RKO (cell line): ENCODE measurements at places on chromosomes 3 and 15.
A peak's percentile ranks its signal among the peaks of the same experiment; 100 is the strongest.

- no peak for DNase-seq
These were observed 94.3 kb downstream of the SQOR start for GRCh38 chr15:45729141-45729540.

DNA sequence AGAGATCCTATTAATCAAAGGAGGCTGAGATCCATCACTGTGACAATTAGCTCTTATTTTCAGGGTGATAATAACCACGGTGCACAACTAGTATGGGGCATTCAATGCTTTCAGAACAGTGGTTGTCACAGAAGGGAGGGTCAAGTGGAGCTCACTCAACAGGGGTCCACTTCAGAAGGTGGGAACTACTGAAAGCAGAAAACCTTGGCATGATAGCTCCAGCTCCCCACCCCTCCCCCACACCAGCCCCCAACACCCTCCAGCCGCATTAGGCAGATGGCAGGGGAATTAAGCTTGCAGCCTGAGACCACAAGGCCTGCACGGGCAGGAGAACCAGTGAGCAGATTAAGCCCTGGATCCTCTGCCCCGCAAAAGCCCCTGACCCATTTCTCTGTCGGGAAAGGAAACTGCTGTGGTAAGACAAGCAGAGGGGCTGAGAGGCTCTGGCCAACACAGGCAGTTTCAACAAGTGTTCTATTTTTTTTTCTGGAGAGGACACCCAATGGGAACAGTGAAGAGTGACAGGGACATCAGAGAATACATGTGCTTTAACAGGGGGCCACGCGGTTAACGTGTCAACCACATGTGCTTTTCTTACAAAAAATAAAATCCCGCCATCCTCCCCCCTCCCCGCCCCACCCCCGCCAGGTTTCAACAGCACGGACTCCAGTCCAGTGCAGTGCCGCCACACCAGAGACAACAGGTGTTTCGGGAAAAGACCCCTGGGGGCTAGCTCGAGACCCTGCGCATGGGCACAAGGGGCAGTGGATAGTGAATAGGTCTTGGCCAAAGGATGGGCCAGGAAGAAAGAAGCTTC is 997 bp downstream of the FYCO1 start:
- DNase-seq = peak; percentile 51

DNA sequence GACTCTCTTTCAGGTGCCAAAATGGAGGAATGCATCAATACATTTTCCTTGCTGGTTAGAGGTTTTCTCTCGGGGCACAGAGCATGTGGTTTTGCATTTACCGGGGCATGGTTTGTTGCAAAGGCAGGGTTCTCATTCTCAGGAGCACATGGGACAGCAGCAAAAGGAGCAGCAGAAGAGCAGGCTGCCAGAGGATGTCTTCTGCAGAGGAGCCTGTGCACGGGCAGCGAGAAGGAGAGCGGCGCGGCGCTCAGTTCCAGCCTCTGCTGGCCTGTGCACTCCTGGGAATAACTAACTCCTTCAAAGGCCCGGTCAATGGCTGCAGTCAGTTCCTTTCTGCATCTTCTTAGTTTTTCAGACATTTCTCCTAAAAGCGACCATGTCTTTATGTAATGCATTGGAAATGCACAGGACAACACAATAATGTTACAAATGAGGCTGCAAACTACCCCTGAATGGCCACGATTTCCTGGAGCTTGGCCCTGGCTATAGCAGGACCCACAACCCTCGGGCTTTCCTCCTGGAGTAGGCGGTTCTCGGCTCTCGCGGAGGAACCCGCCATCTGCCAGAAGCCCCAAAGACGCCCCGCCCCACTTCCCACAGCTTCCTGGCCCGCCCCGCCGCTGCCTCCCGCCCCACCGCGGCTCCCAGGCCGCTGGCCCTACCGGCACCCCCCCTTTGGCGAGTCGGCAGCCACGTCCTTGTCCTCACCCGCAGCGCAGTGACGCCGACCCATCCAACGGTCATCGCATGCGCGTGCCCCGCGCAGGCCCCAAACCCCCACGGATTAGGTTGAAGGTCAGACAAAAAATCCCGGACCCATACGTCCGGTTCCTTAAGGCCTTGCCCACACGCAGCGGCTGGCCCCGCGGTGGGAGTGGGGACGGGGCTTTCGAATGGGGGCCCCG is at the start of gene C3orf62:
C3orf62 (minus strand) TSS at position 758 of the 908 bp plus-strand sequence; CDS start at position 398, 360 bp downstream.
- DNase-seq = no peak

DNA sequence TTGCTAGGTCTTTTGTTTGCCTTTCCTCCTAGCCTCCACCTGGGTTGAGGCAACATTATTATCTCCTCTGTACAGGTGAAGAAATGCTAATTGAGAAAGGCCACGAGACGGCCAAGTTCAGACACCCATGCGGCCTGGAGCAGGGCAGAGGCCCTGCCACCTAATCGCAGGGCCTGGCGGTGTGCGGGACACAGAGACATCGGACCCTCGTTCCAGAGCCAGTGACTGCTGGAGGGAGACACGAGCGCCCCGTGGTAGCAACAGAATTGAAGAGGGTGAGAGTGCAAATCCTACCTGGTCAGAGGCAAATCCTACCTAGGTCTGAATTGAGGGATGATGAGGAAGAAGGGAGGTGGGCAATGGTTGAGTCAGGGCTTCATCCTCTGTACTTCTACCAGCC is 113.8 kb upstream of the MEF2A start:
- no peak for DNase-seq

- no peak for DNase-seq
These were observed 197.0 kb downstream of the GHSR start for GRCh38 chr3:172251211-172251610.

GRCh38 chr3:38549957-38550840 is 54.1 kb downstream of the EXOG start:
- no peak for DNase-seq

GRCh38 chr3:170997961-170998913 is 28.3 kb downstream of the SLC2A2 start:
- DNase-seq = no peak

DNA sequence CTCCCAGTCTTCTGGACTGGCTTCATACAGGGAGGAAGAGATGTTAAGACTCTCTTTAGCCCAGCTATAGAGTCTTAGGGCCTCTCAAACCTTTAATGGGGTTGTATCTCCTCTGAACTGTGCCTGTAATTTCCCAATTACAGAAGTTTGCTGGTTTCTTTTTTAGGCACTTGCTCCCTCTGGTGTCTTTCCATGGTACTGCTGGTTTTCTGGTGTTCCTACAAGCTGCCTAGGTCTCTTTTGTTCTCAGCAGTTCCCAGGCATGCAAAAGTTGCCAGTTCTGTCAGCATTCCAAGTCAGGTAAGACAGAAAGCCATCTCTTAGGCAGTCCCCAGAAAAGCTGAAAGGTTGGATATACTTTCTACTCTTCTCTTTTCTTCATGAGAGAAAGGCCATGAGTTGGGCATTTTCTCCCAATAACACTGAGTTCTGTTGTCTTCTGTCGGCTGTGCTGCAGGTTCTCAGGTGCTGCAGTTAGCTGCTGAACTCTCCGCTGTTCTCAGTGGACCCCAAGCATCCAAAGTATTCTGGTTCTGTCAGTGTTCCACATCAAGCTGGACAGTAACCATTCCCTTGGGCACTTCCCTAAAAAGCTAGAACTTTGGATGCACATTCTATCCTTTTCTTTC is 54.4 kb upstream of the EHHADH start:
- peak; percentile 54 for DNase-seq

GRCh38 chr3:89032346-89033013 is 74.9 kb upstream of the EPHA3 start:
- DNase-seq = no peak

GRCh38 chr15:82045179-82045891 is 483 bp downstream of the MEX3B start:
- DNase-seq = peak; percentile 40

- peak; percentile 58 for DNase-seq
These were observed 95.4 kb downstream of the LSM3 start for GRCh38 chr3:14273901-14274611.

GRCh38 chr15:56942118-56942517 is 23.7 kb downstream of the TCF12 start:
- no peak for DNase-seq

GRCh38 chr3:20055020-20055775 is 15.0 kb downstream of the KAT2B start:
- no peak for DNase-seq

DNA sequence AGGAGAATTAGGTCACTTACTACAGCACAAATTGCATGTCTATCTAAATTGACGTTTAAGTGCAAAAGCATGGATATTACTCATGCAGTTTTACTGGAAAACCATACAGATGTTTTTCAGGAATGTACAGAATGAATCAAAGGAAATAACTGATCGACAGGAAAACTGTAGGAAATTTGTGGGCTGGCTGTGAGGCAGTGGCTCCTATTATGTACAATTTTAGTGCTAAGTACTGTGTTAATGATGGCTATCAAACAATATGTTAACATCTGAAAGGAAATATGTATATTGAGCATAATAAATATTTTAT is 6.9 kb downstream of the NUDT16 start:
- DNase-seq = no peak

GRCh38 chr15:48935236-48935635 is 28.5 kb downstream of the SHC4 start:
- DNase-seq = no peak
